ENCODE measurements at places on chromosomes 6 and 20.

- no peak for DNase-seq
These were observed 61.0 kb downstream of the CEP162 start for GRCh38 chr6:84166395-84166794.

GRCh38 chr20:50789968-50790650, 4.8 kb upstream of the BCAS4 start:
- no peak for DNase-seq

- DNase-seq = no peak
These were observed 131.5 kb downstream of the INSM1 start for GRCh38 chr20:20499439-20499838.

- peak; percentile 94 for DNase-seq
These were observed 179.5 kb downstream of the ADAT2 start for GRCh38 chr6:143271024-143271423.

GRCh38 chr6:96864216-96865054, 27.2 kb upstream of the GPR63 start:
- no peak for DNase-seq

GRCh38 chr20:50563133-50563944, 53.2 kb downstream of the PTPN1 start:
- DNase-seq = no peak

DNA sequence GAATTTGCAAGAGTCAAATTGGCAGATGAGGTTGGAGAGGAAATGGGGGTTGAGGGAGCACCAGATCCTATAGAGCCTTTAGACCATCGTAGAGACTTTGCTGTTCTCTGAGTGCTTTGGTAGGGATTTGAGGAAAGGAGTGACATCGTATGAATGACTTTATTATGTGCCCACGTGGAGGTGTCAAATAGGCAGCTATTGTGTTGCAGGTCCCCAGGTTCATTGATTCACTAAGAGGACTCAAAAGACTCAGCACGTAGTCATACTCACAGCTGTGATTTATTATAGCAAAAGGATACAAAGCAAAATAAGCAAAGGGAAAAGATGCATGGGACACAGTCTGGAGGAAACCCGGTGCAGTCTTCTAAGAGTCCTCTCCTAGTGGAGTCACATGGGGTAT, 2.2 kb downstream of the MTRES1 start:
- DNase-seq = no peak

DNA sequence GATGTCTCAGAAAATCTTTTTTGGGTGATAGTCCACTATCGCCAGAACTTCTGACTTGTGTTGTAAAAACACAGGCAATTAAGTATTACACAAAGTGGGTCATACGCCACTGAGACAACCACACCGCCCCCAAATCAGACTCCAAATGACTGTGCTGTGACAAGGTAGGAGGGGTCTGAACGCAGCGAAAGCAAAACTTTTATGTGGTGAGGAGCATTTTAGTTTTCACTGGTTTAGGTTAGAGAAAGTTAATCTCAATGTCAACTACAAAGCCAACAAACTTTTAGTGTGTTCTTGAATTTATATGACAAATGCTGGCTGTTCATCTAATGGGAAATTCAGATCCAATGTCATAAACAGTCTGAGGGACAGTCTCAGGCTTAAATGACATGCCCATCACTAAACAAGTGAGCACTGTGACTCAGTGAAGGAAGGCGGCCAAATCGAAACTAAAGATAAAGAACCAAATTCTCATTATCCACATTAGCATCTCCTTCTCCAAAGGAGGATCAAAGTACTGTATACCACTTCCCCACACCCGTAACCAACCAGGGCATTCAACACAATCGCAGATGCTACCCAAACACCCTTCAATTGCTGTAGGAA, 186.7 kb downstream of the GJA10 start:
- no peak for DNase-seq

DNA sequence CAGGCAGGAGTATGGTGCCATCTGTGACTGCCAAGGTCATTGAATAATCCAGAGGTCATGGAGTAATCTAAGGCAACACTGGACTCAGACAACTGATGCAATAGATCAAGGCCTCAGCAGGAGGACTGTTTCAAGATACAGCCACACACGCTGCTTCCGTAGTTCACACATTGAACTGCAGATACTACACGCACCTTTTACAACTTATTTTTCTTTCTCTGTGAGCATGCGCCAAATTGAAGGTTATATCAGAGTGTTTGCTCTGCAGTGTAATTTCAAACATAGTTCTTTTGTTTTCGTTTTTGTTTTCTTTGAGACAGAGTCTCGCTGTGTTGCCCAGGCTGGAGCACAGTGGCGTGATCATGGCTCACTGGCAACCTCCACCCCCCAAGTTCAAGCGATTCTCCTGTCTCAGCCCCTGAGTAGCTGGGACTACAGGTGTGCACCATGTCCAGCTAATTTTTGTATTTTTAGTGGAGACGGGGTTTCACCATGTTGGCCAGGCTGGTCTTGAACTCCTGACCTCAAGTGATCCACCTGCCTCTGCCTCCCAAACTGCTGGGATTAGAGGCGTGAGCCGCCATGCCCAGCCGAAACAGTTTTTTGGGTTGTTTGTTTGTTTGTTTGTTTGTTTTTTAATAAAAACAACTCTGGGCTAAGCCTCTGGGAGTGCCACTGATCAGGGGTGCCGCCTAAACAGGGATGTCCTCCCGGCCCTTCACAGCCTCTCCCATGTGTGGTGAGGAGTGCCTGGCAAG, 96.6 kb upstream of the NAA20 start:
- DNase-seq = no peak

DNA sequence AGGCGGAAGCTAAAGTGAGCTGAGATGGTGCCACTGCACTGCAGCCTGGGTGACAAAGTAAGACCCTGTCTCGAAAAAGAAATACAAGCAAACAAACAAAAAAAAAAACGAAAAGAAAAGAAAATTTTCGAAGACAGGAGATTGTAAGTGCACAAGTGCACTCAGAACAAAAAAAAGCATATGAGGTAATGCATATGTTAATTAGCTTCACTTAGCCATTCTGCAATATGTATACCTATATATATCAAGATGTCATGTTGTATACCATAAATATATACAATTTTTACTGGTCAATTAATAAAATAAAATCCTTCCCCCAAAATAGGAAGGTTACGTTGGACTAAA, 127.5 kb downstream of the RIN2 start:
- no peak for DNase-seq

DNA sequence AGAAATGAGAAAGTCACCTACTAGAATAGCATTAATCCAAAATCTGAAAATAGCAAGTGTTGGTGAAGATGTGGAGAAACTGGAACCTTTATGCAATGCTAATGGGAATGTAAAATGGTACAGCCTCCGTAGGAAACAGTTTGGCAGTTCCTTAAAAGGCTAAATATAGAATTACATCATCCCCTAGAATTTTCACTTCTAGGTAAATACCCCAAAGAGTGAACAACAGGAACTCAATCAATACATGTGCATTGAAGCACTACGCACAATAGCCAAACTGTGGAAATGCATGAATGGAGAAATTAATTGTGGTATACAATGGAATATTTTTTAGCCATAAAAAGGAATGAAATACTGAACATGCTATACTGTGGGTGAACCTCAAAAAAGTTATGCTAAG, 982.0 kb upstream of the FLRT3 start:
- DNase-seq = no peak

DNA sequence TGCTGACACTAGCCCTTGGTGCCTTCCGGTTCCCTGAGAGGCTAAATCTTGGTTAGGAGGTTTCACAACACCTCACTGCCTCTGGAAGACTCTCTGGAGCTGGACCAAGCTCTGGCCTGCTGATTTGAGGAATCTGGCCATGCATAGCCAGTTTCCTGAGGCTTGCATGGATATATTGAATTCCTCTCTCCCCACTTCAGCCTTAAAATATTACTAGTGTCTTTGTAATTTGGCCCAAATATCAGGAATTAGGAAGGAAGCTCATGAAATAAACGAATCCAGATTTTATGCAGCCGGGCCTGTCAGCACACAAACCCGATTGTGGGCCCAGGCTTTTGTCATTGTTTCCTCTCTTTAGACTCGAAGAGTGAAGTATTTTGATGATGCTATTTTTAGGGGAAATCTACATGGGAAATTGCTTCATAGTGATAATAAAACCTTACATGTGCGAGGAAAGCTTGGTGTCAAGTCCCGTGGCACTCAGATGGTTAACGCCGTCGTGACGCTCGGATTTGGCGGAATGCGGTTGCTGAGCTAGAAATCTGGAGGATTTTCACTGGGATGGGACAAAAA, 144.4 kb downstream of the PHACTR3 start:
- DNase-seq = peak; percentile 95

GRCh38 chr6:15995493-15995892, 133.4 kb upstream of the MYLIP start:
- no peak for DNase-seq

DNA sequence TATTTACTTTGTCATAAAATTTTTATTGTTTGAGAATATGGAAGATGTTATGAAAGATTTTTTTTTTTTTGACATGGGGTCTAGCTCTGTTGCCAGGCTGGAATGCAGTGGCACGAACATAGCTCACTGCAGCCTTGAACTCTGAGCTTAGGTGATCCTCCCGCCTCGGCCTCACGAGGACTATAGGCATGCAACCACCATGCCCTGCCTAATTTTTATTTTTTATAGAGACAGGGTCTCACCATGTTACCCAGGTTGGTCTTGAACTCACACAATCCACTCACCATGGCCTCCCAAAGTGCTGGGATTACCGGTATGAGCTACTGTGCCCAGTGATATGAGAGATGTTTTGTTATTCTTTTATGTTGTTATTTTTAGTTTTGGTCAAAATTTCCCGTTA, 295.8 kb downstream of the TBC1D7 start:
- no peak for DNase-seq

DNA sequence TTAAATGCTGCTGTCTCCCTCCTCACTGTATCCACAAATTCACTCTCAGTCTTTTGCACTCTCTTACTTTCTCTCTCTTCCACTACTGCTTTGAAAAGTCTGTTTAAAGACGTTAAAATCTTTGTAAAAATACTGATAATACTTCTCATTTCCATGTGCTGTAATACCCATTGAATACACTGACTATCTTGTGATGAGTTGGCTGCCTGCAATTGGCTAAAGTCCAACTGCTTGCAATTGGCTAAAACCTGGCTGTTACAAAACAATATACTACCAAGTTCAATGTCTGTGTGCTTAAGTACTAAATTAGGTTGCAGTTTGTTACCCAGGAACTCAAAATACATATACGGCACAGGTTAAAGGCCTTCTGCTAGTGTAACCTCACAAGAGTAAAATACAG, 264.8 kb downstream of the THBS2 start:
- DNase-seq = peak; percentile 16

GRCh38 chr6:113011389-113011788, 664.3 kb downstream of the RFPL4B start:
- peak; percentile 27 for DNase-seq

DNA sequence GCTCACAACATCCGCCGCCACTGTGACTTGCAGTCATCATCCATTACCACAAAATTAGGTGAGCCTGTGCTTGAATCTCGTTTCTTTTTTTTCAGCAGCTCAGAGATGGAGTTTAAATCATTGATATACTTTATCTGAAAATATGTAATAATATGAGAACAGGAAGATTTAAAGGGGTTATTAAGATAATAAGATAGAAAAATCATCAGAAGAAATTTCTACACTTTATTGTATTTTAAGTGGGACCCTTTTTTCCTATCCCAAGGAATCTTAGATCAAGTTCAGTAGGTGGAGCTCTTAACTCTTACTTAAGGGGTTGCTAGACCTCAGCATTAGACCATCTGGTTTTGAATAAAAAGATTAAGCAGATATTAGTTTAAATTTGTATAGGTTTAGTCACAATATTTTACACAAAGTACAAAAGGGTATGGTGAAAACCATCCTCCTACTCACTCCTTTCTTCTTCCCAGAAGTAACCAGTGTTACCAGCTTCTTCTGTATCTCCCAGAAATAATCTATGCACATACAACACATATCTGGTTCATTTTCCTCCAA, 9.4 kb upstream of the NCOA7 start:
- DNase-seq = peak; percentile 46

DNA sequence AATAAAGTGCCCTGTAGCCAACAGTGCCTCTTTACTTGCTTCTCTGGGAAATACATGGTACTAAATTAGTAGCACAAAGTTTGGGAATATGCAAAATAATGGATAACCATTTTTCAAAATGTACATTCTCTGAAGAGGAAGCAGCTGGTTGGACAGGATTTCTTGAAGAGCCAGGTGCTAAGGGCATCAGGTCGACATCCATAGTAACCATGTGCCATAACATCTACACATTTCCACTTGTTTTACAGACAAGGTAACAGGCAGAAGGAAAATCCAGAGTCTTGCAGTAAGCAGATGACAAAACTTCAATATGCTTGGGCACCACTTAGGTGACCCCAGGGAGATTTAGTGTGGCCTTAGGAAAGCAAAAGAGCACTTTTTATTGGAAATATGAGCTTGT, 36.5 kb upstream of the SMIM28 start:
- no peak for DNase-seq

DNA sequence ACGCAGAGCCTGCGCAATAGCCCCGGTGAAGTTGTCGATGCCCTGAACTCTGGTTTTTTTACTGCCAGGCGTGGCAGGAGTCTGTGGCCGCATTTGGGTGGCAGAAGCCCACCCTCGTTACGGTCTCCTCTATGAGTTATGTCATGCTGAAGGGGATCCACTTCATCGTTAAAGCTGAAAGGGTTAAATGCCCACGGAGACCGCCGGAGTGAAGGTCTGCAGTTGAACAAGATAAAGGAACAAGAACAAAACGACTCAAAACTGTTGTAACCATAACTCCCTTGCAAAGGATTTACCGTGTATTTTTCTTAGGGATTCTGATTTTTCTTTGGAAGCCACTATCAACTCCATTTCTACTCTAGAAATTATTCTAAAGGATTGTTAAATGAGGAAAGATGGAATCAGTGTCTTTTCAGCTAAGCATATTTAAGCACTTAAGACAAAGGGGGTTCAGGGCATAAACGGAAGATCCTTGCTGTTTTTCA, 501 bp upstream of the ELOVL5 start:
- no peak for DNase-seq

DNA sequence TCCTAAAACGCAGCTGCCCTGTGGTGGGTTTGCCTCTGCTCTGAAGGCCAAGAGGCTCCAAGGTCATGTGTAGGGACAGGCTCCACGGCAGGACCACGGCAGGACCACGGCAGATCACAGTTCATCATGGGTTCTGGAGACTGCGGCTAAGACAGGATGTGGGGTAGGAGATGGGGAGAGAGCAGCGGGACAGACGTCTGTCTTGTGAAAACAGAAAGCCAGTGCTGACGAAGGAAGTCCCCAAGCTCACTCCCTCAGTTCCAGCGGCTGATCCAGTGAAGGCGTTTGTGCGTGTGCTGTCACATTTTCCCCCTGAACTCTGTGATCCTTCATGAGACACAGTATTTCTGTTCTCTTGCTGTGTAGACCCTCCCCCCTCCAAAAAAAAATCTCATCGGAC, 67.9 kb upstream of the PTGIS start:
- DNase-seq = no peak

- DNase-seq = no peak
These were observed 27.7 kb downstream of the AKIRIN2 start for GRCh38 chr6:87674290-87674689.

GRCh38 chr20:4069751-4070150, 54.4 kb upstream of the RNF24 start:
- DNase-seq = peak; percentile 74

GRCh38 chr6:44820759-44821158, 433.3 kb downstream of the CDC5L start:
- no peak for DNase-seq

- peak; percentile 23 for DNase-seq
These were observed 12.9 kb upstream of the ADTRP start for GRCh38 chr6:11791354-11792107.

GRCh38 chr6:116385459-116385802, 14.7 kb downstream of the DSE start:
- DNase-seq = peak; percentile 81

All from fibroblast of skin of right biceps (primary cell).